MG63 (cell line): ENCODE measurements at places on chromosomes 12 and 14. TPM values are rescaled to one million over a fixed set of nuclear protein-coding genes. Genes with fewer than 3 reads are reported as not detected.

- DNase-seq: no peak
These were observed 17.3 kb downstream of the KRT7 start for GRCh38 chr12:52250048-52250990.

SLC38A4 gene
- total RNA-seq: 3.0 and 7.8 TPM in 2 replicates

- DNase-seq: peak; percentile 56
These were observed 78.5 kb downstream of the ARL6IP4 start for GRCh38 chr12:123058980-123059379.

MYF5 gene
- not detected in 2 replicates for total RNA-seq

IL22 gene
- total RNA-seq: not detected in 2 replicates

NAA30 gene
- total RNA-seq: 6.4 and 18.1 TPM in 2 replicates

- no peak for DNase-seq
These were observed 52.2 kb upstream of the SRP54 start for GRCh38 chr14:34930591-34931091.

DNA sequence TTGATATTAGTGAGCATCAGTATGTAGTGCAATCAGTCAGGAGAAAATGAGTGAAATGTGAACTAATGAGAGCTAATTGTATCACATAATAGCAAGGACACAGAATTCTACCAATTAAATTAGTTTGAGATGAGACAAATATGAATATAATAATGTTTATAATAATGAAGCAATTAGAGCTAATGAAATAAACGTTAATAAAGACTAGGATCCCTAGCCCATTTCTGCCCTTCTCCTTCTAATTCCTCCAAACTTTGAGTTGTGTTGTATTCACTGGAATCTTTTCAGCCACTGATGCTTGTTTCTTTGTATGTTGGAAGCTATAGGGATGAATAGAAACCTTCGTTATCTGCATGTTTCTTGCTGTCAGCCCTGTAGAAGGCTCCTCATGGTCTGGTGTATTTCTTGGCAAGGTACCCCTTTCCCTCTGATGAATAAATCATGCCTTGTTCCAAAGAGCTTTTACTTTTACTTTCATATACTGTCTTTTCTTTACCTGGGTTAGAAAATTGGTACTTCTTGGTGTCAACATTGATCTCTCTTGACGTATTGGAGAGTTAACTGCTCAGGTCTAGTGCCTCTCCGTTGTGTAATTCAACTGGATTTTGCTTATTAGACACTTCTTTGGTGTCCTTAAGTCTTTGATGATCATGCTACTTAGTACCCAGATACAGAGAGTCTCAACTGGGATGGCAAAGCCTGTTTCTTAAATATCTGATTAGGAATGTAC is 154.8 kb downstream of the PTCSC3 start:
- no peak for DNase-seq

DNA sequence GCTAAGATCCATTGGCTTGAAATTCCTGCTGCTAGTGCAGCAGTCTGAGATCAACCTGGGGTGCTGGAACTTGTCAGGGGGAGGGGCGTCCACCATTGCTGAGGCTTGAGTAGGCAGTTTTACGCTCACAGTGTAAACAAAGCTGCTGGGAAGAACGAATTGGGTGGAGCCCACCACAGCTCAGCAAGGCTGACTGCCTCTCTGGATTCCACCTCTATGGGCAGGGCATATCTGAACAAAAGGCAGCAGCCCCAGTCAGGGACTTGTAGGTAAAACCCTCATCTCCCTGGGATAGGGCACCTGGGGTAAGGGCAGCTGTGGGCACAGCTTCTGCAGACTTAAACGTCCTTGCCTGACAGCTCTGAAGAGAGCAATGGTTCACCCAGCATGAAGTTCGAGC is 191.7 kb downstream of the ALG10B start:
- DNase-seq: no peak

DNA sequence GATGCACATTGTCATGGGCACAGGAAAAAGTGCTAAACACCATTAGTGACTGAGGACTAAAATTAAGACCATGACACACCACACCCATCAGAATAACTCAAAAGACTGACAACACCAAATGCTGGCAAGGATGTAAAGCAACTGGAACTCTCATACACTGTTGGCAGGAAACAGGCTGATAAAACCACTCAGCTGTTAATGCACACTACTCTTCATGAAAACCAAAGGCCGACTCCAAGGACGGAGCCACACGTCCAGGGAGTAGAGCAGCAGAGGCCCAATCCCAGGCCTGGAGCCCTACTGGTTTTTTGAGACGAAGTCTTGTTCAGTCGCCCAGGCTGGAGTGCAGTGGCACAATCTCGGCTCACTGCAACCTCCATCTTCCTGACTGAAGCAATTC is 6.4 kb downstream of the RAD52 start:
- no peak for DNase-seq

GRCh38 chr14:23722675-23723074 is 86.5 kb downstream of the DHRS2 start:
- DNase-seq: no peak

DNA sequence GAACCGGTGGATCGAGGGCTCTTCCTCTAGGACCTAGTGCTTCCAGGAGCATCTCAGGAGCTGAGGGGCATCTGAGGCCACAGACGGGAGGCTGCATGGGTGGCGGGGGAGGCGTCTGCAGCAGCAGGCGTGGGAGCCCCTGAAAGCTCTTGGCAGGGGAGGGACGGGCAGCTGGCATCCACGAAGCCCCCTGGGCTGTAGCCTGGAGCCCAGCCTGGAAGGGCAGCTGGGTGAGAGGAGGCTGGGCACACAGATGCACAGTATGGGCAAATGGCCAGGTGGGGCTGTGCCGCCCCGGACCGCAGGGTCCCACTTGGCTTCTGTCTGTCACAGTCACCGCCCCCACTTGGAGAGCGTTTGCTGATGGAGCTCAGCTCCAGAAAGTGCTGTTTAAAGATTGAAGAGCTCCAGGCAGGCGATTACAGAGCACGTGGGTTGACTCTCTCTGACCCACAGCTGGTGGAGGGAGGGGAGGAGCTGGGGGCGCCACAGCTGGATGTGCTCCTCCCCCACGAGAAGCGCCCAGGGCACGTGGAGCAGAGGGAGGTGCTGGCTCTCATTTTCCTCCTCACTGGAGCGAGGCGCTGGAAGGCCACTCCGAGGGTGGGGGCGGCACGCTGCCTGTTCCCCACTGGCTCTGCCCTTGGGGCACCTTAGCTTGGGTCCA is 155.0 kb upstream of the C14orf180 start:
- DNase-seq: no peak

- no peak for DNase-seq
These were observed 11.9 kb downstream of the RHOF start for GRCh38 chr12:121781484-121781997.

RNASE3 gene
- total RNA-seq: not detected in 2 replicates

- DNase-seq: no peak
These were observed 24.2 kb downstream of the GOLGA3 start for GRCh38 chr12:132804426-132804861.

GUCY2C gene
- not detected in 2 replicates for total RNA-seq

OTOGL gene
- 0.32 TPM in 1 of 2 replicates, not detected in the other for total RNA-seq

DNA sequence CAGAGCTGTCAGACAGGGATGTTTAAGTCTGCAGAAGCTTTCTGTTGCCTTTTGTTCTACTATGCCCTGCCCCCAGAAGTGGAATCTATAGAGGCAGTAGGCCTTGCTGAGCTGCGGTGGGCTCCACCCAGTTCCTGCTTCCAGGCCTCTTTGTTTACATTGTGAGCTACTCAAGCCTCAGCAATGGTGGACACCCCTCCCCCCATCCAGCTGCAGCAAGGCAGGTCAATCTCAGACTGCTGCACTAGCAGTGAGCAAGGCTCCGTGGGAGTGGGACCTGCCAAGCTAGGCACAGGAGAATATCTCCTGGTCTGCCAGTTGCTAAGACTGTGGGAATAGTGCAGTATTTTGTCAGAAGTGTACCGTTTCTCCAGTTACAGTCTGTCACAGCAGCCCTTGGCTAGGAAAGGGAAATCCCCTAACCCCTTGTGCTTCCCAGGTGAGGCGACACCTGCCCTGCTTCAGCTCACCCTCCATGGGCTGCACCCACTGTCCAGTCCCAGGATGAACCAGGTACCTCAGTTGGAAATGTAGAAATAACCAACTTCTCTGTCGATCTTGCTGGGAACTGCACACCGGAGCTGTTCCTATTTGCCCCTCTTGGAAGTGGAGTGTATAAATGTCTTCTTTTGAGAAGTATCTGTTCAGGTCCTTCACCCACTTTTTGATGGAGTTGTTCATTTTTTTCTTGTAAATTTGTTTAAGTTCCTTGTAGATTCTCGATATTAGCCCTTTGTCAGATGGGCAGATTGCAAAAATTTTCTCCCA is 213.5 kb upstream of the SLC38A2 start:
- peak; percentile 13 for DNase-seq

TOMM20L gene
- total RNA-seq: not detected in 2 replicates

DNA sequence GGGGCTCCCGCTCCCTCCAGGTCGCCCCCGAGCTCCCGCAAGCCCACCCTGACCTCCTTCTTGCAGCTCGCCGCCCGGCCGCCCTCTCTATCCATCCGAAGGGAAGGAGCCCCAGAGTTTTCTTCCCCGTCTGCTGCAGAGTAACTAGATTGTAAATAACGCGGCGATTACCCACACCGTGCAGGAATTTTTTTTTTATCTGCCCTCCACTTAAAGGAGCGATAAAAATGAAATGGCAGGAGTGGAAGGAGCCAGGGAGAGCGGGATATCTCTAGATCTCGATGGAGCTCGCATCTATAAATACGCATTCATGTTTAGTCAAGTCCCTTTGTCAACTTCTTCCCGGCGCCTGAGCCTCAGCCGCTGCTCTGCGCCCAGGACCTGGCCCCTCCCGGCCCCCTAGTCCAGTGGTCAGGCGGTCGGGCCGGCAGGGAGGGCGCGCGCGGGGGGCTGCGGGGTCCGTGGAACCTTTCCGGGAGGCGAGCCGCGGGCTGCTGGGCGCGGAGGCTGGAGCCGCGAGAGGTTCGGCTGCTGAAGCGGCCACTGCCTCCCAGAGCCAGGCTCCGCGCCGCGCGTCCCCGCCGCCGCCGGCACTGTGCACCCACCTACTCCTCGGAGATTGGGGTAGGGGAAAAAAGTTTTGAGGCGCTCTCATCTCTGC is 386.0 kb downstream of the BCAT1 start:
- peak; percentile 36 for DNase-seq

- no peak for DNase-seq
These were observed 105.8 kb downstream of the BMP4 start for GRCh38 chr14:53850714-53851296.

SMIM41 gene
- total RNA-seq: not detected in 2 replicates

GRCh38 chr14:30240018-30240417 is 312.4 kb upstream of the PRKD1 start:
- no peak for DNase-seq

GRCh38 chr14:103033681-103034096 is 23.7 kb downstream of the CDC42BPB start:
- DNase-seq: no peak

BMP4 gene
- total RNA-seq: 9.3 and 13.5 TPM in 2 replicates

GRCh38 chr14:69625299-69626131 is 14.1 kb downstream of the SUSD6 start:
- DNase-seq: no peak

DNA sequence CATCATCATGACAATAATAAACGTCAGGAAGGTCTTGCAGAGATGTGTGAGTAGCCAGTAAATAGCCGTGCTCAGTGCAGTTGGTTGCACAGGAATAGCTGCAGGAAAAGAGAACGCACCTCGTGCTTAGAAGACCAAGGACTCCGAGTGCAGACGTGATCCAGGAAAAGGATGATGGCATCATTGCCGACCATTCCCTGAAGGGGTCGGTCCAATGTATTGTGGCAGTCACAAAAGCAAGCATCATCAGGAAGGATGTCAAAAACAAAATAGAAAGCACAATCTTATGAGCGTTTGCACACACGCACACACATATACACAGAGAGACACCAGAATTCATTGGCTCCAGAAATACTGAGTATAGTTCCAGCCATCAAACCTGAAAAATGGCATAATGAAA is 12.8 kb downstream of the DUSP6 start:
- DNase-seq: no peak

SAMD15 gene
- 0.30 TPM in 1 of 2 replicates, not detected in the other for total RNA-seq
